Stromal cell of bone marrow (primary cell): ENCODE measurements at places on chromosomes 16 and 17.

GRCh38 chr16:83996481-83997252 is 28.6 kb downstream of the NECAB2 start:
- no peak for DNase-seq

DNA sequence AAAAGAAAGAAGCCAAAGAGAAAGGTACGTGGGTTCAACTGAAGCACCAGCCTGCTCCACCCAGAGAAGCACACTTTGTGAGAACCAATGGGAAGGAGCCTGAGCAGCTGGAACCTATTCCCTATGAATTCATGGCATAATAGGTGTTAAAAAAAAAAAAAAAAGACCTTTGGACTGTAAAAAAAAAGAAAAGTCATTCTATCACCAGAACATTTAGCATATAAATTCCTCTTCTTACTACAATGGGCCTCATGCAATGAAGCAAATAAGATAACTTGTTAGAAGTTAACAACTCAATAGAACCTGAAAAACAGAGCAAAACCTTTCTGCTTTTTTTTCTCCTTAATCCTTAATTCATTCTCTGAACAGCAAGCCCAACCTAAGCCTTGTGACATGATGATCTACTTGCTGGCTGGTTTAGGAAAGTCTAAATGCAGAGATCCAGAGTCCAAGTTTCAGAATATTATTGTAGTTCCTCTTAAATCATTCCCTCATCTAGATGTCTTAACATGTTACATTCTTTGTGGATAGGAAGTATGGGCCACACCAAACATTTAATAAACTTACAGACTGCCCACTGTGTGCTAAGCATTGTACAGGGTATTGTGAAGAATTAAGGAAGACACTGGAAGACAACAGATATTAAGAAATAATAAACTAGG is 45.4 kb downstream of the BRCA1 start:
- no peak for DNase-seq

DNA sequence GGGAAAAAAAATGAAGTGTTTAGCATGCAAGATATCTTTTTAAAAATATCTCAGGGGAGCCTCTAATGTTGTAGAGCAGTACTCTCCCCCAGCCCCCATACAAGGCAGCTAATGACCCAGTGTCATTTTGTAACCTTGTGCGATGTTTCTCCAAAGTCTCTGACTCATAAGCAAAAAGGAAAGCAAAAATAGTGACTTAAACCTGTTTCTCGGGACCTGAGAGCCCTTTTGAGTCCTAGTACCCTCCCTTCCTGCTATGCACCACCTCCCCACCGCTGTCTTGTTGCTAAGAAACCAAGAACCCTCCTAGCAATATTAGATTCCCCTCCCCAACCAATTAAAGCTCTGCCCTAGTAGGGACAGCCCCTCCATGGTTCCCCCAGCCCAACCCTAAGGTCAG is 2.8 kb downstream of the MYCBPAP start:
- no peak for DNase-seq

- DNase-seq = no peak
Observed at GRCh38 chr17:57724026-57724728, 20.9 kb downstream of the CCDC182 start.
